Choroid plexus epithelial cell (primary cell): ENCODE measurements at places on chromosomes 13 and 19.

GRCh38 chr13:100673376-100673712 lies 1.3 kb downstream of the TMTC4 start:
- DNase-seq = no peak

GRCh38 chr13:40508127-40508526 lies 158.3 kb downstream of the FOXO1 start:
- DNase-seq = peak; percentile 79

GRCh38 chr13:56670563-56670962 lies 470.2 kb upstream of the PRR20A start:
- no peak for DNase-seq

DNA sequence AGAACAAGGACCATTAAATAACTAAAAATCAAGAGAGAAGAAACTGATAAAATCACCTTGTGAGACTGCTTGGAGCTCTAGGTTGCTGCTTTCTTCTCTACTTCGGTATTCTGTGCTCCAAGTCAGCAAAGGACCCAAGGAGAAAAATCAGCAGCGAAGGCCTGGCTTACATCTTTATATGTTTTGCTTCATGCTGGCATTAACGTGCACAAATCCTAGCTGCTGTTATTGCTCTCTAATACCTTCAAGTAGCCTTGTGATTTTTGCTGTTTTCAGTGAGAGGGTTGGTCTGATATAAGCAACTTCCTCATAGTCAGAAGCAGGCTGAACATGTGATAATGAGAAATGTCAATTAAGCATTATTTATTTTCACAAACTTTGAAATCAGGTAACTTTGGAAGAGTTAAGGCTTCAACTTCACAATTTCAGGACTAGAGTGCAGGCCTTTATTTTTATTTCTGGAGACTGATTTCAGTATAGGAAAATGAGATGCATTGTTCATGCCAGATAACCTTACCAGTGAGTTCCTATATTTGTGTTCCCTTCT lies 365.1 kb downstream of the SLC7A1 start:
- DNase-seq = no peak

GRCh38 chr13:24986826-24987225 lies 109.1 kb upstream of the PABPC3 start:
- no peak for DNase-seq

GRCh38 chr13:100512422-100512821 lies 76.2 kb downstream of the GGACT start:
- DNase-seq = peak; percentile 67

DNA sequence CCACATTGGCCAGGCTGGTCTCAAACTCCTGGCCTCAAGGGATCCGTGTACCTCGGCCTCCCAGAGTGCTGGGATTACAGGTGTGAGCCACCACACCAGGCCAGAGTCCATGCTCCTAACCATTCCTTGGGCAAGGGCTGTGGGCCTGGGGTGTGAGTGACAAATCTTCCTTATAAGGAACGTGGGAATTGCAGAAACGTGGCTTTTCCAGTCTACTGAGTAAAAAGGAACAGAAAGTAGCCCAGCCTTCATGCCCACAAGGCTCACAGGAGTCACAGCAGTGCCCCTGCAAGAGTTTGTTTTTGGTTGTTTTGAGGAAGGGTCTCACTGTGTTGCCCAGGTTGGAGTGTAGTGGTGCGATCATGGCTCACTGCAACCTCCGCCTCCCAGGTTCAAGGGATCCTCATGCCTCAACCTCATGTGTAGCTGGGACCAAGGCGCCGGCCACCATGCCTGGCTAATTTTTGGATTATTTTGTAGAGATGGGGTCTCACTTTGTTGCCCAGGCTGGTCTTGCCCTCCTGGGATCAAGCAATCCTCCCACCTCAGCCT lies 5.1 kb downstream of the MYPOP start:
- DNase-seq = no peak

- no peak for DNase-seq
Measured at GRCh38 chr13:70384156-70384555, 275.9 kb upstream of the KLHL1 start.

DNA sequence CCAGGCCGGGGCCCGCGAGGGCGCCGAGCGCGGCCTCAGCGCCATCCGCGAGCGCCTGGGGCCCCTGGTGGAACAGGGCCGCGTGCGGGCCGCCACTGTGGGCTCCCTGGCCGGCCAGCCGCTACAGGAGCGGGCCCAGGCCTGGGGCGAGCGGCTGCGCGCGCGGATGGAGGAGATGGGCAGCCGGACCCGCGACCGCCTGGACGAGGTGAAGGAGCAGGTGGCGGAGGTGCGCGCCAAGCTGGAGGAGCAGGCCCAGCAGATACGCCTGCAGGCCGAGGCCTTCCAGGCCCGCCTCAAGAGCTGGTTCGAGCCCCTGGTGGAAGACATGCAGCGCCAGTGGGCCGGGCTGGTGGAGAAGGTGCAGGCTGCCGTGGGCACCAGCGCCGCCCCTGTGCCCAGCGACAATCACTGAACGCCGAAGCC lies 3.3 kb downstream of the APOE start:
- no peak for DNase-seq

GRCh38 chr13:45773236-45773635 lies 71.1 kb downstream of the CBY2 start:
- peak; percentile 8 for DNase-seq

- no peak for DNase-seq
Measured at GRCh38 chr19:42284591-42285341, 15.7 kb downstream of the CIC start.

DNA sequence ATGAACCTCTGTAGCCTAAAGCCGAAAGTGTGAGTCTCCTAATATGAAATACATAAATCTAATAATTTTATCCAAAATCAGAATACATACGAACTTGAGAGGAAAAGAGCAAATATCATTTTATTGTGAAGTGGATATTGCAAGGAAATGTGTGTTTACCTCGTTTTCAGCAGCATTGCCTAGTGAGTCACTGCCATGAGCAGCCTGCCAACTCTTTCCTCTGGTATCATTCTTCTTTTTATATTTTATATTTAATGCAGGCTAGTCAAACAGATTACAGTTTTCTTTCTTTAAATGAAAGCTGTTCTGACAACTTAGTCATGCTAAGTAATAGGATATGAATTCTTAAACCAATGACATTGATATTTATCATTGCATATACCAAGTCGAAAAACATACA lies 44.2 kb downstream of the EDNRB start:
- peak; percentile 20 for DNase-seq

- no peak for DNase-seq
Measured at GRCh38 chr19:54211235-54211634, 10.6 kb downstream of the RPS9 start.

DNA sequence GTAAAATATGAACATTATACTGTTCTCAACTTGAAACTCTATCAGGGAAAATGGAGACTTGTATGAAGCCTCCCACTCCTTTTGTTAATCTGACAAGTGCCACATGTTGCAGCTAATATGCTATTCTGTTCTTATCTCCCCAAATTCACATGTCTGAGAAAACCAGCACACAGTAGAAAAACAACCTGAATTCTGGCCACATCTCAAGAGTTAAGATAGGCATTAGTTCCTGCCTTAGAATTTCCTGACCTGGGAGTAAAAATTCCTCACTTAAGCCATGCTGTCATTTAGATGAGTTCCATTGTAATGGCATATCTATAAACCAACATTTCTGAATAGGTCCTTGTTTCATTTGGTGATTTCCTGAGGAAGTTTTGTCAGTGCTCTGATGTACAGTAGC lies 1098.5 kb downstream of the EFNB2 start:
- DNase-seq = no peak

DNA sequence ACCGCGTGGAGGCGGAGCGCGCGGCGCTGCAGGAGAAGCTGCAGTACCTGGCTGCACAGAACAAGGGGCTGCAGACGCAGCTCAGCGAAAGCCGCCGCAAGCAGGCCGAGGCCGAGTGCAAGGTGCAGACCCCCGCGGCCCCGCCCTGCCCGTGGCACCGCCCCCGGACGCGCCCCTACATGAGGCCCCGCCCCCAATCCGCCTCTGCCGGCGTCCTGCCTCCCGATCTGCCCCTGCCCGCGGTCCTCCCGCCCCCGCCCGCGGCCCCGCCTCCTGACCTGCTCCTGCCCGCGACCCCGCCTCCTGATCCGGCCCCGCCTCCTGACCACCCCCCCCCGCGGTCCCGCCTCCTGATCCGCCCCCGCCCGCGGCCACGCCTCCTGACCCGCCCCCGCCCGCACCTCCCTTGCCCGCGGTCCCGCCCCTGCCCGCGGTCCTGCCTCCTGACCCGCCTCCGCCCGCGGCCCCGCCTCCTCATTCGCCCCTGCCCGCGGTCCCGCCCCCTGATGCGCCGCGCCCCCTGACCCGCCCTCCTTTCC lies 11.7 kb downstream of the PRR36 start:
- peak; percentile 72 for DNase-seq

DNA sequence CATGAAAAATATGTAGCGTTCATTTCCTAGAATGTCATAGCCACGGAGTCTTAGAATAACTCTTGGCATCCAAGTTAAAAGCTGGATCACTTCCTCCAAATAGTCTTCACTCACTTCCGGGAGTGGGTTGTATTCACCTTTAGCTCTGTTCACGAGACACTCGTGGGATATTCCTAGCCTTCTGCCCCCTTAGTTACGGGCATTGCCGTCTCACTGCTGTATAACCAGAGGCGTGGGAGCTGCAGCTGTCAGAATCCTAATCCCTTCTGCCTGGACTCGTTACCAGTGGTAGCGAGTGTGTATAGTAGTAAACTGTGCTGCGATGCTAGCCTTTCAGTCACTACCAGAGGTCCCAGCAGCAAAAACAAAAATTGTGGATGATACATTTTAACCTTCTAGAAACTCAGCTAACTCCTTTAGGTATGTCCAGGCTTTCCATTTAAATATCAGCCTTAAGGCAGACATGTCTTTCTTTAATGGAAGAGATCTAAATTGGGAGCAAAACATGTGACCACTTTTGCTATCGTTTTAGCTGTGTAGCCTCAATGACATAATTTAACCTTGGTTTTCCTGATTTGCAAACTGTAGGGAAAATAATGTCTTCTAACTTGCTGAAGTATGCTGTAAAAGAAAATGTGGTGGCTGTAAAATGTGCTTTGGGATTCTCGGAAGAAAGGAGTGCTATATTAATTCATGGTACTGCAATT lies 34.1 kb downstream of the ERCC5 start:
- DNase-seq = no peak

- no peak for DNase-seq
Measured at GRCh38 chr19:31354799-31355664, 5.8 kb upstream of the TSHZ3 start.

- DNase-seq = no peak
Measured at GRCh38 chr13:106700439-106700838, 132.5 kb upstream of the ARGLU1 start.

- DNase-seq = no peak
Measured at GRCh38 chr13:55497486-55497885, 1643.2 kb upstream of the PRR20A start.

DNA sequence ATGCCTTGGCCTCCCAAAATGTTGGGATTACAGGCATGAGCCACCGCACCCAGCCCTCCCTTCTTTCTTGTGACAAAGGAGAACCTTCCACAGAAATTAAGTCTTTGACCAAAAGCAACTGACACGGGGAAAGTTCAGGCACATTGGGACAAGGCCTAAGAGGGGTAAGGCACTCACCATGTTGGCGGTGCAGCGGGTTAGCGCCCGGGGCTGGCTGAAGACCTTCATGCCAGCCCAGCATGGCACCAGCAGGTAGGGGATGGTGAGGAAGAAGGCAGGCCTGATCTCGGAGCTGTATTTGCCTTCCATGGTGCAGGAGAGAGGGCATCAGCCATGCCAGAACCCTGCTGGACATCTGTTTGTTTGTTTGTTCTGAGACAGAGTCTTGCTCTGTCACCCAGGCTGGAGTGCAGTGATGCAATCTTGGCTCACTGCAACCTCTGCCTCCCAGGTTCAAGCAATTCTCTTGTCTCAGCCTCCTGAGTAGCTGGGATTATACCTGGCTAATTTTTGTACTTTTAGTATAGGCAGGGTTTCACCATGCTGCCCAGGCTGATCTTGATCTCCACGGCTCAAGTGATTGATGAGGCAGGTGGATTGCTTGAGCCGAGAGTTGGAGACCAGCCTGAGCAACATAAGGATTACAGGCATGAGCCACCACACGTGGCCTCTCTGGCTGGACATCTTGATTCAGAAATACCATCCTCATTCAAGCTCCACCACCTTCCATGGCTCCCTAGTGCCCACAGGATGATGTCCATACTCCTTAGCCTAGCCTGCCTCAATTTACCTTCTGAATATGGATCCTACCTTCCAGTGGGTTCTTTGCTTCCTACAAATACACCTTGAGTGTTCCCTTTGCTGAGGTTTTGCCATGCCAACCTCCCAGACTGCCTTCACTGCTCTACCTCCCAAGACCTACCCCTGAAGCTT lies 4.4 kb downstream of the TM6SF2 start:
- no peak for DNase-seq

DNA sequence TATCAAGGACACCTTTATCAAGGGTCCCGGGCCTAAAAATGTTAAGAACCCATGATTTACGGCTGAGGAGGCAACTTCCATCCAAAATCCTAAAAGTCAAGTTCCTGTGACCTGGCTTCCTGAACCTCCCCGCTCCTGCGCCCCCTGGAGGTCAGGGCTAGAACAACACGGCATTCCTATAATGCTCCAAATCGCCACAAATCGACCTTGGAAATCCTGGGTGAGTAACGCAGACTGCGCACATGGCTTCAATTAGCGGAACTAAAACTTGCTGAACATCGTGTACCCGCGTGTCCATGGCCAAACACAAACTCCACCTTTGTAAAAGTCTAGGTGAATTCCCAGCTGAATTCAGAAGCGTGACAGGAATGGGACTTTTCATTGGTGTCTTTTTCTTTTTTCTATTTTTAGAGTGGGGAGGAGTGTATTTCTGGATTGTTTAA lies 4.3 kb upstream of the C5AR1 start:
- DNase-seq = peak; percentile 92

- DNase-seq = peak; percentile 95
Measured at GRCh38 chr13:46369506-46370277, 17.4 kb downstream of the RUBCNL start.

DNA sequence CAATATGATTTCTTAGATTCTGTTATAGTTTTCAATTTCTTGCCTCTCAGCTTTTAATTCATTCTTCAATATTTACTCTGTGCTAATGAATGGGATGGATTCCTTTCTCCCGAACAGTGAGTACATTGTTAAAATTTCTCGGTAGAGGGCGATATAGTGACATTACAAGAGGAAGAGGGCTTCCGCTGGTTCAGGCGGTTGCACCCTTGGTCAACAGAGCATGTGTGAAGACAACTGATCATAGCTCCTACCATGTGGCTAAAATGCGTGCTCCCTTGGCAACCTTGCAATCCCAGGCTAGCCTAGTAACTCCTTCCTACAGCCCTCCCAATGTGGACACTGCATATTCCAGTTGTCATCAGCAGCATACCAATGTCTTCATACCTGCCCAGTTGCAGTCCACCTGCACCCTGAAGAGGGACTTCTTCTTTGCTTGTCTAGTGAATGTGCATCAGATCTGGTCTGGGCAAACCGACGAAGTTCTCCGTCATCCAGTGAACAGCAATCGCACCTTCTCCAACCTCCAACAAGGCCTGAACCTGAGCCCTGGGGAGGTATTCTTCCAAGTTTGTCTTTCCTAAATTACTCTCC lies 653.0 kb upstream of the GPC6 start:
- DNase-seq = peak; percentile 62

GRCh38 chr13:74414458-74414857 lies 280.3 kb upstream of the KLF12 start:
- no peak for DNase-seq

GRCh38 chr19:47598407-47599349 lies 10.3 kb upstream of the BICRA start:
- peak; percentile 97 for DNase-seq
